ENCODE measurements at places on chromosomes 12 and 14.

DNA sequence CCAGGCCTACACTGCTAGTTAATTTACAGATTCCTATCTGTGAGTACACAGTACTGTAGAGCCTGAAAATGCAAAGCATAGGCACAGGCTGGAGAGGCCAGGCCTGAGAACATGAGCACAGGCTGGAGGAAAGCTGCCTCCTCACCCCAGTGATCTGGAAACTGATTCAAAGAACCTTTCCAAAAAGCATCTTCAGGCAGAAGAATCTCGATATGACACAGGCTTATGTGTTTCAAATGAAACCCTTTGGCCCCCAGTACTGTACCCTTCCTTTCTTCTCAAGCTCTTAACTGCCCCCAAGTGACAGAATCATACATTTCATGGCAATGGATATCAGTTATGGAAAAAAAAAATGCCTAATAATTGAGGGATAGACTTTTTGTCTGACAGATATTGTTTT is 122.0 kb downstream of the KCNC2 start:
- no peak for DNase-seq

- DNase-seq = no peak
Observed at GRCh38 chr14:89194376-89194775, 222.7 kb downstream of the FOXN3 start.

DNA sequence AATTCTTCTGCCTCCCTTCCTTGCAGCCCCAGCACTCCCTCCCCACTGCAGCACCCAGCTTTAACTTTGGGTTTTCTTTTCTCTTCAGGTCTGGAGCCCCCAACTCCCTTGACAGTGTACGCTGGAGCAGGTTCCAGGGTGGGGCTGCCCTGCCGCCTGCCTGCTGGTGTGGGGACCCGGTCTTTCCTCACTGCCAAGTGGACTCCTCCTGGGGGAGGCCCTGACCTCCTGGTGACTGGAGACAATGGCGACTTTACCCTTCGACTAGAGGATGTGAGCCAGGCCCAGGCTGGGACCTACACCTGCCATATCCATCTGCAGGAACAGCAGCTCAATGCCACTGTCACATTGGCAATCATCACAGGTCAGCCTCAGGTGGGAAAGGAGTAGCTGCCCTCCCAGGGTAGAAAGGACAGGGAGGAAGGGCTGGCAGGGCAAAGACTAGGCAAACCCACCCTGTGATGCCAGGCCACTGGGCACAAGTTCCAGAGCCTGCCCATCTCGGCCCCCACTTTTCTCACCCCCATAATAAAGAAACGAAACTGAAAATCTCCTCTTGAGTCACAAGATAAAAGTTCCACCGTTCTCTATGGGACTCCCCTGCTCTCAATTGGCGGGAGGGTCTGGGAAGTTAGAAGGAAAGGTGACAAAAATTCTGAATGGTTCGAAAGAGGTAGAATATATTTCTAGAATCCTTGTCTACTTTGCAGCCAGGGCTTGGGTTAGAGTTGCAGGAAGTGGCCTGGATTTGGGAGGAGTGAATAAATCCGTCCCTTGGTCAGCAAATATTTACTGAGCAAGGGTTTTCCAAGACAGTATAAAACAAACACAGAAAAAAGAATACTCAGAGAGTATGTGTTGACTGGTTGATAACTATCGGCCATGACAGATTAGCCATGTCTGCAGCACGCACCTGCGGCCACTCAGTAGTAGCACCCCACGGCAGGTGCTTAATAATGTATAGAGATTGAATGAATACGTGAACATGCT is 3.2 kb downstream of the LAG3 start:
- DNase-seq = no peak

DNA sequence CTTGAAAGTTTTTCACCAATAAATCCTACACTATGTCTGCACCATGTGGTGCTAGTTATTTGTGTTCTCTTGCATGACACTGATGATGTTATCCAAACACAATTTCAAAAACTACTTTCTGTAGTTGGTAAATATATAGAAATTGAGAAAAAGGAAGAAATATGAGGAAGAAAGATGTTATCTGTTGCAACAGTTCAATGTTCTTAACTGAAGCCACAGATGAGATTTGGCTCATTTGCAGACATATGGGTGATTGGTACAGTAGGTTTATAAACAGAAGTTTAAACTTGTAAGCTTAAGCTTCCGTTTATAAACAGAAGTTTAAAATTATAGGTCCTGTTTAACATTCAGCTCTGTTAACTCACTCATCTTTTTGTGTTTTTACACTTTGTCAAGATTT is at the start of gene CLEC12A:
CLEC12A (plus strand) TSS at position 229 of the 400 bp plus-strand sequence. CDS start 188 bp downstream, outside the sequence.
- peak; percentile 48 for DNase-seq

DNA sequence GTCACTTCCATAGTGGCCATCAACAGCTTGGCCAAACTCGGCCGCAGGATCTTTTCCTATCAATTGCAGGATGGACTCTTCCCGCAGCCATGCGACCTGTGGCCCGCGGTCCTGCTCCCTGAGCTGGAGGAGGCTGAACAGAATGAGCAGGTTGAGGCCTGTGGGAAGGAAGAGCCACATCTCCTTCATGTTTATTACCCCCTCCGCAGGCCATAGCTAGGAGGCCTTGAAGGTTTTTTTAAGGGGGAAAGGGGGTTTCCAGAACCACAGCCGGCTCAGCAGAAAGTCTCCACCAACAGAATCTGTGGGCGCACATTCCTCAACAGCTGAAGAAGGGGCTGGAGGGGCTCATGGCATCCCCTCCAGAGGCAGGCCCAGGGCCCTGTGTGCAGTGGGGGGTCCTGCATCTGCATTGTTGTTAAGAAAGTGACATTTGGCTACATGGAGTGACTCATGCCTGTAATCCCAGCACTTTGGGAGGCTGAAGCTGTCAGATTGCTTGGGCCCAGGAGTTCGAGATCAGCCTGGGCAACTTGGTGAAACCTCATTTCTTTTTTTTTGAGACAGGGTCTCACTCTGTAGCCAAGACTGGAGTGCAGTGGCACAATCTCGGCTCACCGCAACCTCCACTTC is 25.2 kb upstream of the PPP1R13B start:
- no peak for DNase-seq

DNA sequence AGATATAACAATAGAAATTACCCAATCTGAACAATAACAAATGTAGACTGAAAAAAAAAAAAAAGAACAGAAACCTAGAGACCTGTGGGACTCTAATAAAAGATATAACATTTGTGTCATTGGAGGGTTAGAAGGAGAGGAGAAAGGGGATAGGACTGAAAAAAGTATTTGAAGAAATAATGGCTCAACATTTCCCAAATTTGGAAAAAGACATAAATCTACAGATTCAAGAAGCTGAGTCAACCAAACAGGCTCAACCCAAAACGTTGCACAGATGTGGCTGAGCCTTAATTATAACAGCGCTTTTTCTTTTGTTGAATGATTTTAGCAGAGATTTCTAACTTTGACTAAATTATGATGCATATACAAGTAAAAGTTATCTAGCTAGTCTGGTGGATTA is 131.3 kb downstream of the TMTC3 start:
- no peak for DNase-seq

DNA sequence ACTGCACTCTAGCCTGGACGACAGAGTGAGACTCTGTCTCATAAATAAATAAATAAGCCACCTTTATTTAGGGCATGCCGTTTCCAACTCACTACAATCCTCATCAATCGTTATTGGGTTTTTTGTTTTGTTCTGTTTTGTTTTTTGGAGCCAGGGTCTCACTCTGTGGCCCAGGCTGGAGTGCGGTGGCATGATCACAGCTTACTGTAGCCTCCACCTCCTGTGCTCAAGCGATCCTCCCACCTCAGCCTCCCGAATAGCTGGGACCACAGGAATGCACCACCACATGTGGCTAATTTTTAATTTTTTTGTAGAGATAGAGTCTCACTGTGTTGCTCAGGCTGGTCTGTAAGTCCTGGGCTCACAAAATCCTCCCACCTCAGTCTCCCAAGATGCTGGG is 3.6 kb upstream of the ANAPC5 start:
- DNase-seq = no peak

DNA sequence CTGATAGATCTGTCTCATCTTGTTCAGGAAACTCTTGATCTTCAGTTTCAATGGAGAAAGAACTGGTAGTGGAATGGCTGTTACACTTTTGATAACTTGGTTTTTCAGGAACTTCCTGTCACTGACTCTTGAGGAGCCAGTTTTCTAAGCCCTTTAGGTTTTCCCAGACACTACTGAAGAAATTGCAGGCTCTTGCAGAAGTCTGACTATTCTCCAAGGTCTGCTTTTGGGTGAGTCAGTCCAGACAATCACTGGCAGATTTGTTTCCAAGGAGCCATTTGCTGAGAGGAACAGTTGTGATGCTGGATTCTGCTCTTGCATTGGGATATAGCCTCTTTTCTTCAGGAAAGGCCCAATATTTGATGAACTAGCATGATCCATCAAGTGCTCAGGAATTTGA is 468.0 kb downstream of the FUT8 start:
- no peak for DNase-seq

DNA sequence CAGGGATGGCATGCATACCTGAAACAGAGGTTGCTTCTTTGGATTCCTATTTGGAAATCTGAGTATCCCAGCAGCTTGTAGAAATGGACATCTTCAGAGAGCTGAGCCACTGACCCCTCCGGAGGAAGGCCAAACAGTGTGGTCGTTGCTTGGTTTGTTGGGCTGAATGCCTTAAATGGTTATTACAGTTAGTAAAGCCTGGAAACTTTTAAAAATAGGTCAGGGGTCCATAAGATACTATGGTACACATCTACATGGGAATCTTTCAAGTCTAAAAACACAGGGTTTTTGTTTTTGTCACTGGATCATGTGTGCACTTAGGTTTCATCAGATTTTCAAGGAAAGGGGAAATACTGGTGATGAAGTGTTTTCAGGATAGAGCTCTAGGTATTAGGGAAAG is 7.7 kb downstream of the DYRK2 start:
- DNase-seq = no peak

GRCh38 chr14:69366761-69367160 is 31.3 kb downstream of the ERH start:
- DNase-seq = no peak

- DNase-seq = no peak
Observed at GRCh38 chr14:65753061-65753460, 340.5 kb downstream of the FUT8 start.

DNA sequence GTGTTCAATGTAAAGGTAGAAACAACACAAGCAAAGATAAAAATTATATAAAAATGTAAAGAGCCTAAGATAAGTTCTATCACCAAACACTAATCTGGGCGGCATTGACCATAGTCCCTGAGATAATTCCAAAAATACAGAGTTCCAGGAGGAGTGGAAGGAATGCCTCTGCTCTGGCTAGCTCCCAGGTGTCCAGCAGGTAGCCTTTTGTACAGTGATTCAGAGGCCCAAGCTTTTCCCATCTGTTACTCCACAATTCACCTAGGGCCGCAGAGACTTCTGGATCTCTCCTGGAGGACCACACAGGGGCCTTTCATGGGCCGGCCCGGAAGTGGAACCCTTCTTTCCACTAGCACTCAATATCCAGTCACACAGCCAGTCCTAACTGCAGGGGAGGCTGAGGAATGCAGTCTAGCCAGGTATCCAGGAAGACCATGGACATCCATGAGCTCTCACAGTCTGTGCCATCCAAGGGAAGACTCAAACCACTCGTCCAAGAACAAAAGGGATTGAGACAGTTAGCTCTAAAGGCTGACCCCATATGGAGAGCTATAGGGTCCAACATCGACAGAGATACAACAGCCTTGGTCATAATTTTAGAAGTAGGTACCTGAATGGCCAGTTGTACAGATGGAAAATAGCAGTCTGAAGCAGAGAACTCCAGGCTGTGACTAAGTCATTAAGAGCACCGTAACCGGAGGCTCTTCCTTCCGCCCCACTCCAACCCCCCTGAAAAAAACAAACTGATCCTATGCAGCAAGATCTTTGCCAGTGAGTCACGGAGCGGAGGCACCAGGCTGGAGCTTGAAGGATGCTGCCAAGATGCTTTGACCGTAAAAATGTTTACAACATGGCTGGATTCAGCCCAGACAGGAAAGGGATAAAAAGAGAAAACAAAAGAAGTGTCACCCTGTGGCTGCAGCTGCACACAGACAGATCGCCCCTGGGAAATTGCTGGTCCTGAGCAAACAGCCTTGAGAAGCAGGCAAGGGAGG is 204.8 kb downstream of the NUAK1 start:
- DNase-seq = no peak

Data from GF-D8 (cell line).